ENCODE measurements at places on chromosomes 6 and 20. TPM values are rescaled to one million over a fixed set of nuclear protein-coding genes. Genes with fewer than 3 reads are reported as not detected.

GRCh38 chr20:51309128-51309527, 233.4 kb downstream of the NFATC2 start:
- DNase-seq = no peak

DNA sequence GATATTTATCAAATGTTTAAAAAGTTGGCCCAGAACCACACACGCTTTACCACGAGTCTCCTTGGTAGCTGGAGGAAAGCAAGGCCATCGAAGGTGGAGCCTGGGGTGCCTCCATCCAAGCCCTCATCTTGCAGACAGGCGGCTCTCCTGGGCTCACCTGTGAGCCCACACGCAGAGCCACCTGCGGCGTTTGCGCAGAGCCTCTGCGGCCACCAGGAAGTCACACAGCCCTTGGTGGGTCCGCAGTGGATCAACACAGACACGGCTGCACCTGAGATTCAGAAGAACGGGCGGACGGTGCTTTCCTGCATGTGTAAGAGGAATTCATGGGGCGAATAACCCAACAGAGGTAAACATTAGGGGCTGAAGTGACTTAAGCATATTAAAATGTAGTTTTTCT, 24.5 kb upstream of the SMOC2 start:
- no peak for DNase-seq

DNA sequence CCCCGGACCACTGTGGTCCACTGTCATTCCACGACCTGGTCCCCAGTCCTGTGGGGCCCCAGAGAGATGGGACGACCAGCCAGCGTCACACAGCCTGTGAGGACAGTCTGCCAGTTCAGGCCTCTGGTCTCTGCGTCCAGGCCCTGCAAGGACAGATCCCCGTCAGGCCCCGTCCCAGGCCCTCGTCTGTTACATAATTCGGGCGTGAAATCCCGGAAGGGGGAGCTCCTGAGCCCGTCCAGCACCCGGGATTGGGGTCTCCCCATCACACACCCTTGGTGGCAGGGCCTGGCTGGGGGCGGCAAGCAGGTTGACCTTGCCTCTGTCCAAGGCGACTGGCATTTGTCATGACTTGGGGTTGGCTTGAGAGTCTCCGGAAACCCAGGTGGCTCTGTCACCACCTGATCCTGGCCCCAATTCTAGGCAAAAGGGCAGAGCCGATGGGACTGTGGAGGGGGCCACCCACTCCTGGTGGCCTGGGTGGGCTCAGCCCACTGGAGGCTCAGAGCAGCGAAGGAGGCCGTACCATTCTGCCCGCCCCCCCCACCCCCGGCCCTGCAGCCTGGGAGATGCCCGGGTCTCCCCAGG, 73.8 kb upstream of the GATA5 start:
- no peak for DNase-seq

GRCh38 chr20:50376888-50377459, 133.2 kb upstream of the PTPN1 start:
- no peak for DNase-seq

DNA sequence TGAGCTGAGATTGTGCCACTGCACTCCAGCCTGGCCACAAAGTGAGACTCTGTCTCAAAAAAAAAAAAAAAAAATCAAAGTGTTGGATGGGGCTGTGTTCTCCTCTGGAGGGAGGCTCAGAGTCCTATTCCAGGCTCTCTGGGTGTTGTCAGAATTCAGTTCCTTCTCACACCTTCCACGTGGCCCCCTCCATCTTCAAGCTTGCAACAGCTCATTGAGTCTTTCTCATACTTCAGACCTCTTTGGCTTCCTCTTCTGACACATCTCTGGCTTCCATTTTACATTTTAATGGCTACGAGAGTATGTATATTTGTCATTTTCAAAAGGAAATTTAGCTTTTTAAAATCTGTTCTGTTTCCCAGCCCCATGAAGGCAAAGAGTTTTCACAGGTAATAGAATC, 85.8 kb downstream of the RNF144B start:
- DNase-seq = no peak

DNA sequence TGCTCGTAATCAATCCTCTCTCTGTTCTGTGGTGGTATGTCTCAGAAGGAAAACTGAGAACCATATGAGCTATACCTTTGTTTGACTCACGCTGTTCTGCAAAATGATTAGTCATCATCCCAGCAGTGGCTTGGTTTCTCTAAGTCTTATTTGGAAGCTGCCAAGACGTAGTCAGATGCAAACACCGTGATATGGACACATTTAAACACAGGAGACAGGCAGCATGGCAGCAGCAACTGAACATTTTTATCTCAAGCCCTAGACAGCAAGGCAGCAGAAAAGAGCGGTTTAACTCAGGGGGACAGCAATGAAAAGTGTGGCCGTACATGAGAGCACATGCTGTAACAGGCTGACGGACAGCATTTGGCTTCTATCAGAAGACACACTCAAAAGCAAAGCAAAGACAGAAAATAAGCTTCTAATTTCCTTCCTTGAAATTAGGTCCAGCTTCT, 1295.1 kb downstream of the EPHA7 start:
- no peak for DNase-seq

- no peak for DNase-seq
These were observed 1.2 kb downstream of the TCFL5 start for GRCh38 chr20:62860391-62860923.

- DNase-seq = peak; percentile 24
These were observed 38.2 kb downstream of the KIAA1755 start for GRCh38 chr20:38222231-38222922.

DNA sequence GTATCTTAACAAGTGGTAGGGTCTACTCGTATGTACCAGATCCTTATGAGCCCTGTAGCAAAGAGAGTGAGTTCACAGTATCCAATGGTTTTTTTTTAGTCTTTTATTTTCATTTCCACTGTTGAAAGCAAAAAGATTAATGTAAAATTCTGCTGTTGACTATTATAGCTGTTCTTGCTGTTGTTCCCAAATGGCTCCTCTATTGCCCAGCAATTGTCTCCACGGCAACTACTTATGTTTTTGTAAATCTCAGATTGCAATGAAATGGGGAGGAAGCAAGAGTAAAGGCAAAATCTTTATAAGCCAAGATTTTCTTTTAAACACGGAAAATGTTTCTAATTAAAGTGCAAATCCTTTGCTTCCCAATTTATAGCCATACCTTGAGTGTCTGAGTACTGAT, 406.1 kb downstream of the EPM2A start:
- DNase-seq = no peak

GRCh38 chr20:704726-705125, 29.1 kb upstream of the SCRT2 start:
- no peak for DNase-seq

- DNase-seq = no peak
These were observed 61.5 kb downstream of the DLL1 start for GRCh38 chr6:170229396-170229795.

GRCh38 chr6:26067367-26067766, 19.9 kb upstream of the HFE start:
- no peak for DNase-seq

- no peak for DNase-seq
These were observed 24.9 kb downstream of the TGM2 start for GRCh38 chr20:38139977-38140753.

DNA sequence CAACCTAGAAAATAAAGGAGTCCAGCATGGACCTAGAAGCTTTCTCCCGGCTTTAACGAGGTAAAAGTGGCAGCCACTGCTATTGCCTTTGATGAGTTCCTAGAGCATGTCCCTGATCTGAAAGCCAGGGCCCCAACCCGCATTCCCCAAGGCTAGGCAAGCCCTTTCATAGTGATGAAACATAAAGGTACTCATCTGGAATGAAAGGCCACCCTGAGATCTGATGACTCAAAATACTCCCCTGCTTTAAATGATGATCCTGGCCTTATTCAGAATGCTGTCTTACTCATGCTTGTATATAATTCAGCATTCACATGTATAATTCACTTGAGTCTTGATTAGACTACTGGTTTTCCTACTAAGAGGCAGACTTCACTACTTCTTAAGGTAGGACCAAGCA, 21.3 kb downstream of the TTPAL start:
- no peak for DNase-seq

GRCh38 chr20:23517719-23518118, 26.8 kb downstream of the CST8 start:
- DNase-seq = no peak

GRCh38 chr6:101683884-101684283, 290.4 kb downstream of the GRIK2 start:
- no peak for DNase-seq

DNA sequence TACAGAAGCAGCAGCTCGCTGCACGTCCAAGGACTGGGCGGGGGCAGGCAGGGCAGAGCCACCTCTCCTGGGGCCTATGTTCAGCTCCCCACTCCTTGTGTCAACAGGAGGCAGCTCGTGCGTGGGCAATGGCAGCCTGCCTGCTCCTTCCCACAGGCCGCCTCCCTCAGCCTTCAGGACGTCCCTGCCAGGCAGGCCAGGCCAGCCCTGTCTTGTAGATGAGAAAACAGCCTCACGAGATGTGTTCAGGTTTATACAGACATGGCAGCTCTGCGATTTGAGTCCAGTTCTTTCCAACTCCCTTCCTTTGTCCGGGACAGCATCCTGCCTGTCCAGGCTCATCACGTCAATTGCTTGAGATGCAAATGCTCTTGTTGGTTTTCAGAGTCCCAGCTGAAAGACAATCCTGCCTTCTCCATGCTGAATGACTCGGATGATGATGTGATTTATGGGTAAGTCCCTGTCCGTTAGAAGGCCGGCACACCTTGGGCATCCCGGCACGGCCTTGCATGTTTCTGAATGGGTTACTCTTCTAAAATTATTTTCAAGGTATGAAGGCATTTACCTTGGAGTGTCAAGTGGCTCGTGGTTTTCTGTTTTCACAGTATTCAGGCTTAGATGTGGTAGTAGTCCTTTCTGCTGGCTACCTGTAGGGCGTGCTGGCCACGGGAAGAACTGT, 13.5 kb downstream of the DYNLT1 start:
- DNase-seq = no peak

GRCh38 chr6:48777411-48777810, 666.4 kb upstream of the PTCHD4 start:
- no peak for DNase-seq

DNA sequence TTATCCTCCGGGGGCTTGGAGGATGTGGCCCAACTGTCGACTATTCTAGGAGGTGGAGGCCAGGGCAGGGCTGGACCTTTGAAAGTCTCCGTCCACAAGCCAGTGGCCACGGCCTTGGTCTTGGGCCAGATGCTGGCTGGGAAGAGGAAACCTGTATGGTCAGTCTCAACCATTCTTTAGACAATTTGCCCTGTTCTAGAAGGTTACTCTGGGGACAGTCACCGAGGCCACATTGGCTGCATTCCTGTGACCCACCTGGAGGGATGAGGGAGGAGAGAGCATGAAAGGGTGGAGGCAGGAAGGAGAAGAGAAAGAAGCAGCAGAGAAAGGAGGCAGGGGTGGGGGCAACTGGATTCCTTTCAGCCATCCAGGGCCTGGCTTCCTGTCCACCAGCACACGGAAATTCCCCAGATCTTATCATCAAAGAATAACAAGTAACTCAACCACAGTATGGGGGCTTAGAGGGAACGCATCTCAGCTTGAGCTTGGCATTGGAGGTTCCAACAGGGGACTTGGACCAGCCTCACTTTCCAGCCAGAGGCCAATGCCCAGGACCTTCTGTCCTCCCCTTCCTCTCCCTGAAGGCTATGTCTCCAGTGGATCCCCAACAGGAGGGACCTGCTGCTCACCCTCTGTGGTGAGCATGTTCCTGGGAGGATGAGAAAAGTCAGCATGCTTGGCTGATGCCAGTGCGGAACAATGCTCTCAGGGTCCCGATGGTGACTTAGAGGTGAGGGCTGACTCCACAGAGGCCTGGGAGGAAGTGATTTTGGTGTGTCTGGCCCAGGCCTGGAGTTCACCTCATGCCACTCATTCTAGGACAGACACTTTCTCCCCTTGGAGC, 30.4 kb downstream of the TGM2 start:
- no peak for DNase-seq

- DNase-seq = no peak
These were observed 56.5 kb downstream of the TCP11 start for GRCh38 chr6:35084511-35085203.

GRCh38 chr6:83429857-83430610, 817 bp downstream of the ME1 start:
- no peak for DNase-seq

DNA sequence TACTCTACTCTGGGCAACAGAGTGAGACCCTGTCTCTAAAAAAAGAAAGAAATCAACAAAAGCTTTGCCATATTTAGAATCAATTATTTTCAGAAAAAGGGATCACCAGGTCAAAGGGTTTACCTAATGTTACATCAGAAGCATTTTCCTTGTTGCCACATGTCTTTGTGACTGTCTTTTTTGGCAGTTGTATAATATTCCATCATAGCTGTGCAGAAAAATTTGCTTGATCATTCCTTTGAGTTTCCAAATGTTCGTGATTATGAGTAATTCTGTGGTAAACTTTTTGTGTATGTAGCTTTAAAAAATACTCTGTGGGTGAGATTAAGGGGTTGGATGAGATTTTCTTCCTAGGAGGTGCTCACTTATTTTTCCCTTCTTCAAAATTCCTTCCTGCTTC, 26.4 kb downstream of the PNPLA1 start:
- no peak for DNase-seq

GRCh38 chr6:166501246-166501645, 85.2 kb downstream of the RAMACL start:
- DNase-seq = no peak

ACTL10 gene
- 1.2 TPM for total RNA-seq

FAM83D gene
- total RNA-seq = 2.1 TPM

LIN28B gene
- total RNA-seq = not detected

TGM3 gene
- total RNA-seq = not detected

GPR31 gene
- not detected for total RNA-seq

KIF6 gene
- total RNA-seq = 0.40 TPM

TBX18 gene
- total RNA-seq = not detected

NFKBIE gene
- 59.2 TPM for total RNA-seq

IL17F gene
- total RNA-seq = 0.35 TPM
